ENCODE measurements at places on chromosomes 12 and 14.

- DNase-seq: no peak
Measured at GRCh38 chr14:52318062-52318461, 4.0 kb downstream of the PTGER2 start.

DNA sequence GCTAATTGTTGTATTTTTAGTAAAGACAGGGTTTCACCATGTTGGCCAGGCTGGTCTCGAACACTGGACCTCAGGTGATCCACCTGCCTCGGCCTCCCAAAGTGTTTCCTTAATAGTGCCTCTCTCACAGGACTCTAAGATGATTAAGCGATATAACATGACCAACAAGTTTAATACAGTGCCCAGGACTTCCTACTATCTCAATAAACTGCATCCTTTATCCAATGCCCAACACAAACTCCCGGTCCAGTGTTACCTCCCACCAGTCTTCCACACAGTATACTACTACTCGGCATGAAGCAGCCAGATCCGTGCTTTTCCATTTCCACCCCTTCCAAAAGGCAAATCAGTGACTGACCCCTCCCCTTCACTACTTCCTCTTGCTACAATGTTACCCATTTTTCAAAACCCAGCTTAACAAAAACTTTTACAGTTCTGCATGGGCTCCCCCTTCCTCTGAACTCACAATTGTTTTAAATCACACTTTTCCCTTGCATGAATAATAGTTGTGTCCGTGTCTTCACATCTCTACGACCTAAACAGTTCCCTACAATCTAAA is 900 bp downstream of the NOP2 start:
- no peak for DNase-seq

DNA sequence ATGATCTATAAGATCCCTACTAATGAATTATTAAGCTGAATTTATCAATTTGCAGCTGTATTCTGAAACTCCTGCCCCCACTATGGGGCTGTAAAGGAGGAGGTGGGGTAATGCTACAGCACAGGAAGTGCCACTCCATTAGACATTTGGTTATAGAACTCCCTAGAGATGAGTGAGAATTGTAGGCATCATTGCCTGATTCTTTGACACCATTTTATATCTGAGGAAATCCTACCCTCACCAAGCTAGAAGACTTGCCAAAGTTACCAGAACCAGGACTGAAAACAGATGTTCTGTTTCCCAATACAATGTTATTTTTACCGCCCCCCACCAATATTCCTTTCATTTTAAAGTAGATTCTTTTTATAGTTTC is 182.4 kb downstream of the EGLN3 start:
- DNase-seq: no peak

- DNase-seq: no peak
Measured at GRCh38 chr12:14954269-14954668, 7.1 kb downstream of the ARHGDIB start.

DNA sequence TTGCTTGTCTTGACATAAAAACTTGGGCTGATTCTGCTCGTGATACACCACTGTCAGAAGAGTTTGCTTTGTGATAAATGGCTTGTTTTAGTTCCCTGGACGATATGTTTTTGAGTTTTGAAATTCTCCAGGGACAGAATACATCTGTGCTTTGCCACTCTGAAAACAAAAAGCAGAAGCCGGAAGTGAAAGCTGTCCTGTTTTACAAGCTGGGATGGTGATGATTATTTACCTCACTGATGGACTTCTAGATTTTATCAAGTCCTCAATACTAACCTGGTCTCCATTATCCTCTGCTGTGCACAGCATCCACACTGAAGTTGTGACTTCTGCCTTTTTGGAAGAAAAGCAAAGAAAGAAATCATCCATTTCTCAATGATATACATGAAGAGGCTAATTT is 251.6 kb downstream of the TRHDE start:
- no peak for DNase-seq

DNA sequence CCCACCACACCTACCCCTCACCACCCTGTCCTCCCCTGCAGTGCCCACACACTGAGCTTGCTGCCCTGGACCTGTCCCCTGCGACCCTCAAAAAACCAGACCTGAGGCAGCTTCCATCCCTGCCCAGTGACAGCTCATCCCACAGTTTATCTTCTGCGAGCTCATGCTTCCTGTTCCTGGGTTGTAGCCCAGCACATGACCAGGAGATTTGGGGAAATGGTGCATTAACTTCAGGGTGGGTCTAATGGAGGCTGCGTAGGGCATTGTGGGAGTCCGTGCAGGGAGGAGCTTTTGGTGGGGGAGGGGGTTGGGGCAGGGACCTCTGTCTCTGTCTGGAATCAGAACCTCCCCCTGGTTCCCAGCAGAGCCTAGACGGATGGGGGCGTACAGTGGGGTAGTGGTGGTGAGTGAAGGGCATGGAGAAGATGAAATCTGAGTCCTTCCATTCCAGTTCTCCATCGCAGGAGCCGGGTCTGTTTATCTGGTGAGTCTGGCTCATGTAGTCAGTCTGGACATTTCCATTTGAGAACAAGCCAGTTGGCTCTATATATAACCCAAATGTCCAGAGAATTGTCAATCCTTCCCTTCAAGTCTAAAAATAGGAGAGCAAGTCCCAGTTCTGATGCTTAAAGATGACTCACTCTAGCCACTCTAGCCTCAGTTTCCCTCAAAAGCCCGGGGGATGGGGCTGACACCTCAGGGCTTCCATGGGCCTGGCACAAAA is 270.9 kb downstream of the CACNA1C start:
- DNase-seq: no peak

GRCh38 chr14:61381553-61381952 is 60.2 kb downstream of the PRKCH start:
- DNase-seq: no peak

GRCh38 chr12:51705450-51705849 is 114.4 kb downstream of the SCN8A start:
- DNase-seq: no peak

DNA sequence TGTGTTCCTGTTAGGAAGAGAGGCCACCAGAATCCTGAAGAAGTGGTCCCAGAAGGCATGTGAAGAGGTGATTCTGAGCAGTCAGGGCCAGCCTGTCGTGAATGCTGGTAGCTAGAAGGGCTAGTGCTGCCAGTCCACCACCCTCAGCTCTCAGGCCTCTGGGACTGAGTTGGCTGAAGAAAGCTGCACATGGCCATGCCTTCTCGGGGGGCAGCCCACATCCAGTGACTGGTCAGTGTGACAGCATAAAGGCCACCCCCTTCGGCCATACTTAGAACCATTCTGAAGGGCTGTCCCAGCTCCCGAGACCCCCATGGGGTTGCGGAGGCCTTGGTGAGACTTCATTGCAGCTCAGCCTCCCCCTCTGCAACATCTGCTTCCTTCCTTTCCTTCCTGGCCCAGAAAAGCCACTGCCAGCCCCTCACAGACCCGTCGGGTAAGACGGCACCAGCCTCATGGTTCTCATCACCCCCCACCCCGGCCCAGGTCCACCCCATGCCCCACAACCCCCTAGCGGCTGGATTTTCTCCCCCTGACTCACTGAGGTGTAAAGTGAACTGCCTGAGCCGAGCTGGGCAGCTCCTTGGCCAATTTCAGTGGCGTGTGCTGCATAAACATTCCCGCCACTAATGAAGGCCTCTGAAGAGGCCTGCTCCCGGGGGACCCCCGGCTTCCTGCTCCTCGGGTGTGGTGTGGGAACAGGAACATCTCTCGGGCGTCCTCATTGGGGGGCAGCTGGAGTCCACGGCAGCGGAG is 49.5 kb upstream of the DIO3 start:
- no peak for DNase-seq

- DNase-seq: no peak
Measured at GRCh38 chr12:44397631-44398030, 478.5 kb downstream of the NELL2 start.

- no peak for DNase-seq
Measured at GRCh38 chr12:47789141-47789540, 16.1 kb downstream of the SLC48A1 start.

- DNase-seq: no peak
Measured at GRCh38 chr14:23569443-23570151, 2.0 kb upstream of the AP1G2 start.

DNA sequence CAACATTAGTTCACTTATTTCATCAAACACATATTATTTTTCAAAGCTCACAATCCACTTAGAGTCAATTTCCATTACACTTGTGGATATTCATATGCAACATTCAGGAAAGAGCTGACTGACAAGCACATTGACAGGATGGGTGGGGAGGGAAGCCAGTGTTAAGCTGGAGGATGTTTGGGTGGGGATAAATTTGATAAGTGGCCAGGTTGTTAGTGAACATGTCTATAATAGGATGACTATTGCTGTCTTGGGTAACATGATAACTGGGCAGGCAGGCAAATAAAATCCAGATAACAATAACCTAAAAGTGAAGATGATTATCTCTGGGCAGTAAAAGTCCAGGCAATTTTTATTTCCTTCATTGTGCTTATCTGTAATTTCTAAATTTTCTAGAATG is 73.8 kb upstream of the OSBPL8 start:
- no peak for DNase-seq

GRCh38 chr14:68557648-68558047 is 235.2 kb downstream of the ZFP36L1 start:
- DNase-seq: no peak

DNA sequence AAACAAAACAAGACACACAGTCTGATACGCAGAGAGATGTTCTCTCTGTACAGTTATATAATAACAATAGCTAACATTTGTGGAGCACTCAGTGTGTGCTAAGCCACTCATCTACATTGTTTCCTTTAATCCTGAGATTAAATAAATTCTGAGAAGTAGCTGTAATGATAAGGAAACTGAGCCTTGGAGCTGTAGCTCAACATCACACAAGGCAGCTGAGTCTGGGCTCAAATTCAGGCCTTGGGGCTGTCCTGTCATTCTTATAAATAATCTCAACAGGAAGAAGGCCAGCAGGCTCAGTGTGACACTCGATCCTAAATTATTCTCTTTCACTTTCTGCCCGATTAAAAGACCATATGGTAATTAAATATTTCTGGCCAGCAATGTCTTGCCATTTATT is 24.5 kb downstream of the CDKN1B start:
- no peak for DNase-seq

All from cortex of kidney (tissue), 1 donor.